ENCODE measurements at places on chromosomes 4 and X.
A peak's percentile ranks its signal among the peaks of the same experiment; 100 is the strongest.

DNA sequence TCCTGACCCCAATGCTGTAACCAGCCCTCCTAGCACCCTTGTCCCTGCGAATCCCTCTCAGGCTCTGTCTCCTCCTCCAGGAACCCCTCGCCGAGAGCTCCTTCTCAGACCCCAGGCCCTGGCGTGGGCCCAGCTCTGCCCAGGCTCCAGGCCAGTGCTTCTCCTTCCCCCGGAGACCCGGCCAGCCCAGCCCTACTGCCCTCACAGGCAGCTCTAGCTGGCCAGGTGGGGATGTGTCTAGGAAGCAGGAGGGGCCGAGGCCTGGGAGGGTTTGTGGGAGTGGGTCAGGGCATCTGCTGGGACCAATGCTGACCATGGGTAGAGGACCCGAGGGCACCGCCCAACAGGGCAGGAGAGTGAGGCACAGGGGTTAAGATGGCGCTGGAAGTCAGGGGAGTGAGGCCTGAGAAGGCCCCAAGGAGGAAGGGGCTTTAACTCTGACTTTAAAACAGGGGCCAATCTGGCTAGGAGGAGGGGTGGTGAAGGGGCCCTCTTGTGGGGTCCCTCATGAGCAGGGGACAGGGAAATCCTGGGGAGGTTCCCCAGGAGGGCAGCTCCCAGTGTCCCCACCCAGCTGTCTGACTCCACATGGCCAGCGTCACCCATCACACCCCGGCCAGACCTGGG, 64.7 kb upstream of the NKX1-1 start:
- DNase-seq, result no peak

DNA sequence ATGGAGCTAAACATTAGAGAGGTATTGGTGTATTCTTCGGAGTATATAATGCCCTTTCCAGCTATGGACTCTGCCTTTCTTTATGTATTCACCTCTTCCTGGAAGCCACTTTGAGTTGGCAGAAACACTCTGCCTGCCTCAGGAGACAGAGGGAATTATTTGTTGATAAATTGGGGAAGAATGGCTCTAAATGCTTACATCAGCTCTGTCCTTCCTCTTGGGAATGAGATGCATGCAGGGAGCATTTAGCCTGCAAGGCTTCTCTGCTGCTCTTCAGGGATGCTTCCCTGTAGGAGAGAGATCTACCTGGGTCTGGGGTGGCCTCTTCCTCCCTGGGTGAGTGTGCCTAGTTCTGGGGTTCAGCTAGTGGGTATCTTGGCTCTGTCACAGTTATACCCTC, 6.9 kb upstream of the HS3ST1 start:
- no peak for DNase-seq

- no peak for DNase-seq
These were observed 111.7 kb downstream of the CXXC4 start for GRCh38 chr4:104382961-104383360.

GRCh38 chrX:47093248-47093647, 15.0 kb downstream of the RGN start:
- DNase-seq, result no peak

DNA sequence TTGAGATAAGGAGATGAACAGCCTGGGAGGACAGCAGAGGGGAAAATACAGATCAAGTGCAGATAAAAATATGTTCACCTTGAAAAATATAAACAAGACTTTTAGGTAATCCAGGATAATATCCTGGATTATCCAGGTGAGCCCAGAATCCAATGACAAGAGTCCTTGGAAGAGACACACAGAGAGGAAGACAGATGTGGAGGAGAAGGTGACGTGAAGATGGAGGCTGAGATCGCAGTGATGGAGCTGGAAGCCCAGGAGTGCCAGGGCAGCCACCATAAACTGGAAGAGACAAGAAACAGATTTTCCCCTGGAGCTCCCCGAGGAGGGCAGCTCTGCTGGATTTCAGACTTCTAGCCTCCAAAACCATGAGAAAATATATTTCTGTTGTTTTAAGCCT, 230.7 kb downstream of the UNC5C start:
- peak; percentile 56 for DNase-seq

- no peak for DNase-seq
These were observed 25.7 kb downstream of the SLC9A7 start for GRCh38 chrX:46733226-46733625.

DNA sequence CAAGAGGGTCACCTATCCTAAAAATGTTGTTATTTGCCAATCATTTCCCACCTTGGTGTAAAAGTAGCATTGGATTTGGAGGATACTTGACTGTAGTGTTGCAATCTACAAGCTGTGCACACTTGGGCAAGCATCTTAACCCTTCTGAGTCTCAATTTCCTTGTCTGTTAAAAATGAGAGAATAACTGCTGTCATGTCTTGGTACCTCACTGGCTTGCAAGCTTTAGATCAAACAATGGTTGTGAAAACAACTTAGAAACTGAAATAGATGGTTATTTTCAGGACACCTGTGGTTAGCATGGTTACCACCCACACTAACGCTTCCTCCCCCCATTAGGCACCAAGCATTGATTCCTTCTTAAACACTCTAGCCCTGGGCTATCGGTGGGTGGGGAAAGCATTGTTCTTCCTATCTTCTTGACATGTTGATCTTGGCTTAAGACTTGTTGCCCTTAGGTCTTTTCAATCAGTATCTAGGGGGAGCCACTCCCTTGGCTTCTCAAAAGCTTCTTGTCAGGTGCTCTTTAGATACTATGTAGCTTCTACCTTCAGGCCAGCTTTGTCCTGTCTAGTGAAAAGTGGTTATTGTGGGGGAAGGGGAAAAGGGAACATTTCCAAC, 10.6 kb upstream of the AMOT start:
- peak; percentile 91 for DNase-seq

- DNase-seq, result peak; percentile 67
These were observed 941.2 kb upstream of the TENM3 start for GRCh38 chr4:181301735-181302710.

DNA sequence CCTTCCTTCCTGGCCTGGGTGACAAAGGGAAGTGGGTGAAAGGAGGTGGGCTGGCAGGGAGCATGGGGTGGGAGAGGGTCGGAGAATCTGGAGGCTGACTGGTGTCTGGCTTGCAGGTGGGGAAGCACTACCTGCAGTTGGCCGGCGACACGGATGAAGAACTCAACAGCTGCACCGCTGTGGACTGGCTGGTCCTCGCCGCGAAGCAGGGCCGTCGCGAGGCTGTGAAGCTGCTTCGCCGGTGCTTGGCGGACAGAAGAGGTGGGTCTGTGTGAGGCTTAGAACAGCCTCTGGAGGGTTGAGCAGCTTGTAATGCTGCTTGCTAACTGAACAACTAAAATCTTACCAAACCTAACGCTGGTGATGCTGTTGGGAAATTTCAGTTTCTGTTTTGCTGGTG, 19.2 kb downstream of the WFS1 start:
- DNase-seq, result no peak

- no peak for DNase-seq
These were observed 148.0 kb upstream of the STX18 start for GRCh38 chr4:4689694-4690440.

DNA sequence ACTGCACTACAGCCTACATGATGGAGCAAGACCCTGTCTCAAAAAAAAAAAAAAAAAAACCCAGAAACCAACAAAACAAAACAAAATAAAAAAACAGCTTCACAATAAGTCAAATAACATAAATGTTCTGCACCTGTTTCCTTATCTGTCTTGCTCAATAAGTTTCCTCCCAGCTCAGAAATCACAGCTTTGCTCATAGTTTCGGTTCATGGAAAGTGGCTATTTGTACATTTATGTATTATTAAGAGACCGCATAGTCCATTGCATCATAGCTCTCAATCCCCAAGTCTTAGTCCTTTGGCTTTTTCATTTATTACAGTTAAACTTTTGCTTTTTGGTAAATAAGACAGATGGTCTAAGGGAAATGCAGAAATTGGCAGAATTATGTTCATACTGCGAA, 24.4 kb upstream of the CFAP299 start:
- no peak for DNase-seq

GRCh38 chr4:133149364-133149695, 236 bp downstream of the PCDH10 start:
- no peak for DNase-seq

- no peak for DNase-seq
These were observed 65.3 kb upstream of the SHISA3 start for GRCh38 chr4:42331914-42332368.

GRCh38 chr4:120139392-120139791, 72.7 kb upstream of the MAD2L1 start:
- no peak for DNase-seq

DNA sequence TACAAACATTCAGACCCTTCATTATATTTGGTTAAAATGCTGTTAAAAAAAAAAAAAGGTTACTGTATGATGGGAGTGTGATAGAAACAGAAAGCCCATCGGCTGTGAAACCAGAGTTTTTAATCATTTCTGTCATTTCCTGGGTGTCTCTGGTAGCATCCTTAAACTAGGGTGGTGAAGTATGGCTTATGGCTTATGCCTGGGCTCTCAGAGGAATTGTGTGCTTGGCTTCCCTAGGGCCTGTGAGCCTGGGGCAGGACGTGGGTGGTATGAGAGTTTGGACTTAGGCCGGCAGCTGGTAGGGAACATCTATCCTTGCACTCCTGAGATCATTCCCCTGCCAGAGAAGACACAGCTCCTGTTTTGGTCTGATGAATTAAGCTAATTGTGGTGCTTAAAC, 52.2 kb downstream of the DCUN1D4 start:
- no peak for DNase-seq

- no peak for DNase-seq
These were observed 411.3 kb upstream of the EMCN start for GRCh38 chr4:100929135-100929534.

GRCh38 chr4:177460460-177460859, 18.2 kb upstream of the AGA start:
- no peak for DNase-seq

- DNase-seq, result no peak
These were observed 62.7 kb downstream of the GAB1 start for GRCh38 chr4:143399113-143399949.

- DNase-seq, result no peak
These were observed 17.4 kb downstream of the FHDC1 start for GRCh38 chr4:152953514-152953913.

DNA sequence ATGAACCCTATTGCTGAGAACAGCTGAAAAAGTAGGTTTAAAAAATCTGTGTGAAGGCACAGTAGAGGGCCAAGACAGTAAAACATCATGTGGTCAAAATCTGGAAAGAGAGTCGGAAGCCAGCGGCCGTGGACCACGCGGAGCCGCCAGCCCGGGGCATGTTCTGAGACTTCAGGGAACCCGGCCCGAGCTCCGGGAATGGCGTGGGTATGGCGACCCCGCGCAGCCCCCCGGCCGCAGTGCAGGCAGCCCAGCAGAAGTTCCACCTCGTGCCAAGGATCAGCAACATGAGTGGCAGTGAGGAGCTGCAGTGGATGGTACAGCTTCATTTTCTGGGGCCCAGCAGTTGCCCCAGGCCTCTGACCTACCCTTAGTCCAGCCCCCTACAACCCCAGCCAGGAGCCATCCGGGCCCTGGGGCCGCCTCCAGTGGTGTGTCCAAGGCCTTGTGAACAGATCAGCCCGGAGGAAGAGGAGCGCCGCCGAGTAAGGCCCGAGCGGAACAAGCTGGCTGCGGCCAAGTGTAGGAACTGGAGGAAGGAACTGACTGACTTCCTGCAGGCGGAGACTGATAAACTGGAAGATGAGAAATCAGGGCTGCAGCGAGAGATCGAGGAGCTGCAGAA, 94.2 kb downstream of the LARP1B start:
- DNase-seq, result no peak

GRCh38 chr4:4578981-4579380, 37.1 kb upstream of the STX18 start:
- no peak for DNase-seq

GRCh38 chr4:184957446-184958115, 60.7 kb upstream of the HELT start:
- DNase-seq, result no peak

- DNase-seq, result no peak
These were observed 45.2 kb downstream of the MTMR8 start for GRCh38 chrX:64350047-64350446.

DNA sequence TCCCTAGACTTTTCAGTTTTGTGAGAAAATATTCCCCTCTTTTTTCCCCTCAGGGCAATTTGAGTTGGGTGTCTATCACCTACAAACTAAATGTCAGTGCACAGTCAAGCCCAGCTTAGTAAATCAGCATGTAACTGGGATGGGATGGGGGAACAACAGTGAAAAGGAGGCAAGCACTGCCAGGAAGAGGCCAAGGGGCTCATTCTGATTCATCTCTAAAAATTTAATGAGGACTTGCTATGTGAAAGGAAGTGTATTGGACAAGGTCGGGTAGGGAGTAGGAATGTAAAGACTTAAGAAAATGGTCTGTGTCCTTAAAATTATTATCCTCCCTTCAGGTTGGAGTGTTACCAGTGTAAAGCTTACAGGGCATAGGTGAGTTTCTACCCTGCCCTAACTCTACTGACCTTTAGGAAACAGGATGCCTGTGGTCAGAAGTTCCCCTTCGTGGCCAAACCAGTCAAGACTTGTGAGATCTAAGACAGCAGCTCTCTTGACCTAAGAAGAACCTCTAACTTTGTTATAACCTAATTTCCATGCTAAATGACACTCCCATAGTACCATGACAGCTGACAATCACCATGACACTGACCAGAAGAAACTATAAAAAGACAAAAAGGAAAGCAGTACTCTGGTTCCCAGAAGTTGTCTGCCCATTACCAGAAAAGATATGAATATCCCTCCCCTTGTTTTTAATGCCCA, 194.4 kb upstream of the LDB2 start:
- DNase-seq, result no peak

- DNase-seq, result no peak
These were observed 8.9 kb upstream of the NAP1L5 start for GRCh38 chr4:88706574-88706973.

- no peak for DNase-seq
These were observed 24.0 kb upstream of the DRP2 start for GRCh38 chrX:101195442-101196173.

DNA sequence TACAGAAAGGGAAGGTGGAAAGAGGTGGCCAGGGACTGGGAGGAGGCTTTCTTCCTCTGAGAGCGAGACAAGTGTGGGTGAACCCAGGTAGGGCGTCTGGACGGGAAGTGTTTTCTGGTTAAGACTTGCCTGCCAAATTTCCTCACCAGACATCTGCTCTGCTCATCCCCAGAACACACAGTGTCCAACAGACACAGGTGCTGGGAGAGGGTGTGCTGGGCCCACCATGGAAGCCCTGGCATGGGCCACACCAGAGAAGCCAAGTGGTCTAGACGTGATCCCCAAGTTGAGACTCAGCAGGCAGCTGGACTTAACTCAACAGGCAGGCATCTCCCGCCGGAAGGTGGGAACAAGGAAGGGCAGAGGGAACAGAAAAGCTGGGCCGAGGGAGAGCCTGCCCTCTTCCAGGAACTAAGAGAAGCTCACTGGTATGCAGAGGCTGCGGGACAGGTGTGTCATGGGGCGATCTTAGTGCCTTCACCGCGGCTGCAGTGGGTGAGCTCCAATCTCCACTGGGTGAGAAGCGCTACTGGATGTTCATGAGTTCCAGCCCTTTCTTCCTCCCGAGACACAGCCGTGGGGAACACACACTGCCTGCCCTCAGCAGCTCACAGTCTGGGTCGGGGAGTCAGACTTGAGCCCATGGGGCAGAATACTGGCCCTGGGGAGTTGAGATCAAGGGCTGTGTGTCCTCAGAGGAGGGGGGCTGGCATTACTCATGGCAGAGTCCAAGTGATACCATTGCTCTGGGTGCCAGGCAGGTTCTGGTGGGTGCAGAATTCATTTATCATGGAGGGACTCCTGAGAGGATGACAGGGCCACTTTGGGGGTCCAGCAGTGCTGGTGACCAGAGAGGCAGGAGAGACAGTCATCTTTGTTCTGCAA, 110.2 kb downstream of the CPZ start:
- peak; percentile 52 for DNase-seq
